H9 (cell line): ENCODE measurements at places on chromosomes 5 and 9. TPM values are rescaled to one million over a fixed set of nuclear protein-coding genes. Genes with fewer than 3 reads are reported as not detected.
A peak's percentile ranks its signal among the peaks of the same experiment; 100 is the strongest.

DNA sequence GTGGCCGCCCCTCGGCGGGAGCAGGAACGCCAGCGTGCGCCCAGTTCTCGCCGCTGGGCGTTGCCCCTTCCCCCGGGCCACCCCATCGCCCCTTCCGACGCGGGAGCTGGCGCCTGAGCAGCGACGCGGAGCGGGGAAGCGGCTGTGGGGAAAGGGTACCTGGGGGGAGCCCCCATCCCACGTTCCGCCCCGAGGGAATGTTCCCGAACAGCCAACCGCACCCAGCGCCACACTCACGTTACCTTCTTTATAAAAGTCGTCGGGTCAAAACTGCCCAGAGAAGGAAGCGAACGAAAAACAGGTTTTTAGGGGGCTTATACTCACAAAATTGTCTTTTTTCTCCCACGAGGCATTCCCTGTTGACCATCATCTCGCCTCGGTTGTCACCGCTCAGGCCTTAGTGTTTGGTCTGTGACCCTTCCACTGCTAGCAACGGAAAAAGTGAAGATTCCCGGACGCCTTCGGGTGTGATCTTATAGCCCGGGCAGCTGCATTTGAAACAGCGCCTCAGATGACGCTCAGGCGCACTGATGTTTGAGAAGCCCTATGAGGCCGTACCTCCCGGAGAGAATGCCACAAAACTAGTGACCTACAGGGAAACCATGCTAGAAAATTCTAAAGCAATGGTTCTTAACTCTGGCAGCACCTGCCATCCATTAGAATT is 475 bp upstream of the GOLM1 start:
- peak; percentile 49 for DNase-seq

- no peak for DNase-seq
These were observed 22.3 kb downstream of the TTF1 start for GRCh38 chr9:132384376-132384775.

GRCh38 chr9:71910650-71911060 is 338 bp downstream of the ABHD17B start:
- no peak for DNase-seq

DNA sequence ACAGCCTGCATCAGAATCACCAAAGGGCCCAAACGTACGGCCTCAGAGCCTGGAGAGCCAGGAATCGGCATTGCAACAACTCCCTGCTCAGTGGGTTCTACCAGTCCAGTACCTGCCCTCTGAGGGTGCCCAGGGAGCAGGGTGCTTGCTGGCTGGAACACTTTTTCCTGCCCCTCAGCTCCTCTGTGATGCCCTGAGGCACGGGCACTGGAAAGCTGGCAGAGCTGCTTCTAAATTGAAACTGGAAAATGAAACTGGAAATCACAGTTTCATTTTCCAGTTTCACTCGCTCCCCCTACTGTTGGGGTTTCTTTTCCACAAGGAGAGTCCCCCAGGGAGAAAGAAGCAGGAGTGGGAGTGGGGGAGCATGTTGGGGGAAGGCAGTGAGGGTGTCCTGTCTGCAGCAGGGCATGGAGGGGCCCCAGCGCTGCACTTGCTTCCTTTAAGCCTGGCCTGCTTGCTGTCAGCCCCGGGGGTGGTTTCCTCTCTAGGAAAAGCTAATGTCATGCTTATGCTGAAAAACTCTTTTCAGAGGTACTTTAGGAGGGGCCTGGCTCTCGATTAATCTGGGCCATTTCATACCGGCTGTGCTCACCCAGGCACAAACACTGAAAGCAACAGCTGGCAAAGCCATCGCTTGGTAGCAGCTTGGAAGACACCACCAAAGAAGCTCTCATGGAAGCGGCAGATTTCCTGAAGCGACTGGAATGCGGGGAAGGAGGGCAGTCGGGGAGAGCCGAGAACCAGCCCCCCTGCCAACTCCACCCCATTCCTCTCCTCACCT is 26.2 kb downstream of the IRF1 start:
- no peak for DNase-seq

DNA sequence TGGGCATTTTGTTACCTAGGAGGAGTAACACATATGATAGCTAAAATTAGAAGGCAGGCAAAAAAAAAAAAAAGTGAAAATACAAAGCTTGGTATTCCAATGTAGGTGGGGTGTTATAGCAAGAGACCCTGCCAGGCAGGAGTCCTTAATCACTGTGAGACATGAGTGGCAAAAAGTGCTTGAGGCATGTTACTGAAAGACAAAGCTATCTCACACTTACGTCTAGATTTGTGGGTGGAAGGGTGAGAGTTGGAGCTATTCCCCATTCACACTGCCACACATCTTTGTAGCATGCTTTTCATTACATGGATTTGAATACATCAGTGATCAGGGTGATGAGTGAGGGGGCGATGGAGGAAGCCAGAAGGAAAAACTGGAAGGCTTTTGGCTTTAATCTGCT is 2.6 kb upstream of the PLPPR1 start:
- DNase-seq: no peak

DNA sequence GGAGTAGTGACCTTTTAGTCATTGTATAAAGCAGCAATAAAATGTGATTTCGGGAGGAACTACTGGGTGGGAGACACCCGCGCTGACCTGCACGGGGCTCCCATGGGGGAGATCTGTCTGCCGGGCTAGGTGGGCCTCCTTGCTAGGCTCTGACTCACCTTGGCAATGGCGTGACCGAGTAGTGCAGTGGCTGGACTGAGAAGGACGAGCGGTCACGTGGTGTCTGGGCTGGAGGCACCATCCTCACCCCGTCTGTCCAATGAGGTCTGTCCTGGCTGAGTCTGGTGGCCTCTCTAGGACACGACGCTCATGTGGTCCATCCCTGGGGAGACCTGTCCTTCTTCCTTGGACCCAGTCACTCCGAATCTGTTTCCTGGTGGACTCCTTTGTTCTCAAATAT is 151.7 kb downstream of the RXRA start:
- no peak for DNase-seq

The ST8SIA4 gene
- not detected in 2 replicates for total RNA-seq

The NUDCD2 gene
- total RNA-seq: 42.2 and 45.6 TPM in 2 replicates

The ADAMTS13 gene
- 8.2 and 8.8 TPM in 2 replicates for total RNA-seq

The ABO gene
- total RNA-seq: 0.31 and 0.37 TPM in 2 replicates

The SETX gene
- total RNA-seq: 43.1 and 44.3 TPM in 2 replicates
